ENCODE measurements at places on chromosomes 2 and 18. TPM values are rescaled to one million over a fixed set of nuclear protein-coding genes. Genes with fewer than 3 reads are reported as not detected.

LYPD1 gene
- 8.9 TPM for total RNA-seq

C2orf66 gene
- total RNA-seq: 0.20 TPM

PPP1R1C gene
- total RNA-seq: 1.1 TPM

RRM2 gene
- total RNA-seq: not detected

SF3B6 gene
- 85.2 TPM for total RNA-seq

IL36G gene
- not detected for total RNA-seq

FAM110C gene
- total RNA-seq: 10.1 TPM

DNA sequence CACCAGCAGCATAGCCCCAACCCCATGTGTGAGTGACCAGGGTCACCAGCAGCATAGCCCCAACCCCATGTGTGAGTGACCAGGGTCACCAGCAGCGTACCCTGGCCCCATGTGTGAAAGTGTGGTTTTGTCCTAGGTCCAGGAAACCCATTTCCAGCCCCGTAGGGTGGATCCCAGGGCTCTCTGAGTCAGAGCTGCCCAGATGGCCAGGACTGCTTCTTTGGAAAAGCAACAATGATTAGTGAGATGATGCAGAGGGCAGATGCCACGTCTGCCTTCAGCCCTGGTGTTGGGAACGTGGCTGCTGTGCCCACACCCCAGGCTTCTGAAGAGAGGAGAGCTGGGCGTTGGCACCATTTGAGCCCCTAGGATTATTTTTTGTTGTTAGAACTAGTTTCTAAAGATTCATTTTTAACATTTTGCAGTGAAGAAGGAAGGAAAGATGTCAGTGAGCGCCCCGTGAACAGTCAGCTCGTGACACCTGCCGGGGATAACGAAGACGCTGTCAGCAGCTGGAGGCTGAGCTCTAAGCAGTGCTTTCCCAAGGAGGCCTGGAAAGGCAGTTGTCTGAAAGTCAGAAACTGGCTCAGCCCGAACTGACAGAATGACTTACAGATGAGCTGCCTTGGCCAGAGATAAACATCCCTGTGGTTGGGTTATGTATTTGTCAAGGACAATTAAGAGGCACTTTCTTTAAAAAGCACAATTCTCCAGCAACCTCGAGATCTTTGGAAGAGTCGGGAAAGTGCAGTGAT, 32.1 kb upstream of the KCNG2 start:
- no peak for DNase-seq

DNA sequence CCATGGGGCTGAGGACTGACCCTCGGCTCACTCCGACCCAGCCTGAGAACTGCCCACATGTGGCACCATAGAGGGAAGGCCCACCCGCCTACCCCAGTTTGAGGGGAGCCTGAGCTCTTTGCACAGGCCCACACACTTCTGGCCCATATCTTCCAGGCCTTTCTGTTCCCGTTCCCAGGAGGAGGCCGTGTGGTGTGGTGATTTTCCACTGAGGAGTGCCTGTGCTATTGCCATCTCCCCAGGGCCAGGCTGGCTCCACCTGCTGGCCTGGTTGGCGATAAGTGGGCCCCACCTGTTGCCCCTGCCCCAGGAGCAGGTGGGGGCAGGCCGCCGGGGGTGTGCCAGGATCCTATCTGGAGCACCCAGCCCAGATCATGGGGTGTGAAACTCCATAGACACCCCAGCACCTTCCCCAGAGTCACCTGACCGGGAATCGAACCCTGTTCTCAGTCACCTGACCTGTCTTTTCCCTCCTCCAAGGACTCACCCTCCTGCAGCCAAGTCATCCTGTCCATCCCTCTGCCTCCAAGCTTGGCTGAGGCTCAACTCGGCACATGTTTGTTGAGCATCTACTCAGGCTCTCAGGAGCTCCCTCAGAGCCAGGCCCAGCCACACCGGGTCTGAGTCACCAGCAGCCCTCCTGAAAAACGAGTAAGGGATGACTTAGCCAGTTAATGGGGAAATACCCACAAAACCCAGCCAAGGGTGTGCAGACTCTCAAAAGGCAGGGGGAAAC, 120.1 kb downstream of the CYP26B1 start:
- no peak for DNase-seq

DNA sequence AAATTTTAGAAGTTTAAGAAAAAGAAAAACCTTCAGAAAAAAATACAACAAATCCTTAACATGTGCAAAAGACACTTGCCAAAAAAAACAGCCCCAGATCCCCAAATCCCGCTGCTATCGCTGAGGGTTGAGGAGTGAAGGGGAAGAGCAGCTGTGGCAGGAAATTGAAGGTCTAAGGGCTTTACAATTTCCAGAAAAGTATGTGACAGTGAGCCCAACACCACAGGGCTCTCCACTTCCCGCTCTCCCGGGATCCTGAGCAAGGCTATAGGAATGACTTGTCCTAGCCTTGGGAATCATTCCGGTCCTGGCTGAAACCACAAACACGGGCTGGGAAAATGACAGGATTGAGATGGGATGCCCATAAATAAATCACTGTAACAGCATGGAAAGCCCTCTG, 191.4 kb downstream of the TMEM163 start:
- no peak for DNase-seq

GRCh38 chr2:20168048-20168726, 56.7 kb downstream of the SDC1 start:
- no peak for DNase-seq

DNA sequence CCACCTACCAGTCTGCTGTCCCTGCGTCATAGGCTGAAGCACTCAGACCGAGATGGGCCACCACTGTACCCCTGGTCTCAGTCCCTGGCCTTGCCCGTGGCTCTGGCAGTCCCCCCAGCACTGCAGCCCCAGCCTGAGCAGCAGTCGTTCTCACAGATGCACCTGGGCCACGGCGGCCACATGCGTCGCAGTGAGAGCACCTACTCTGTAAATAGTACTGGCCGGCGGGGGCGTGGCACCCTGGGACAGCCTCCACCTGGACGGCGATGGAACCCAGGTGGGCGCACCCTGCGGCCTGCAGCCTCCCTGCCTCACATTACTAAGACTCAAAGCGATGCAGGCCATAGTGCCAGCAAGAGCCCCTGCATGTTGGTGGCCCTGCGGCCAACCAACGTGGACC, 198.8 kb downstream of the NAPG start:
- no peak for DNase-seq

- no peak for DNase-seq
These were observed 410.8 kb upstream of the POU3F3 start for GRCh38 chr2:104443145-104443544.

GRCh38 chr2:159711562-159712142, 654 bp upstream of the MARCHF7 start:
- DNase-seq: no peak

DNA sequence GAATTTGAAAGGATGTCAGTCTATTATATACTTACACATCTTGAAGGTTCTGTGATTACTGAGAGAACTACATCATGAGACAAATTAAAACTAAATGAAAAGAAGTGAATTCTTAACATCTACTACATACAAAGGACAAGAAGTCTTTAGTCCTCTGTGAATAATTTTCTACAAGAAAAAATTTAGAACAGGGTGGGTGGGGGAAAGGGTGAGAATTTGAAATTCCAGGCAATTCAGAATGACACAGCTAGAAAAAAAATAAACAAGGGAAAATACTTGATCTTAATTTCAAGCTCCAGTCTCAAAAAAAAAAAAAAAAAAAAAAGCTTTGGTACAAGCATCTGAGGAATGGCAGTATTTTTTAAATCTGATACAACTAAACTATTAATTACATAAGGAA, 15.5 kb downstream of the CUL3 start:
- no peak for DNase-seq

DNA sequence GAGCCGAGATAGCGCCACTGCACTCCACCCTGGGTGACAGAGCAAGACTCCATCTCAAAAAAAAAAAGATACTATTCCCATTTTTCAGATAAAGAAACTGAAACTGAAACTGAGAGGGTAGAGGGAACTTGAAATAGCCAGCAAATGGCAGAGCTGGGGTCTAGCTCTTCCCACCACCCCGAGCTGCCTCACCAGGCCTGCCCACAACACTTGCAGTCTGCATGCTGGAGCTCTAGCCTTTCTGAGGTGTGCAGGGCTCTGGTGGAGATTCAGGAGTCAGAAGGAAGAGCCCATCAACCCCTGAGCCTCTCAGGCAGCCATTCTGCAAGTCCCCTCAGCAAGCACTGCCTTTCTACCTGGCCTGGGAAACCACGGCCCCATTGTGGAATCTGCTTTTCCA, 14.3 kb downstream of the EDAR start:
- no peak for DNase-seq

- DNase-seq: no peak
These were observed 46.8 kb downstream of the IMPA2 start for GRCh38 chr18:12028040-12028628.

DNA sequence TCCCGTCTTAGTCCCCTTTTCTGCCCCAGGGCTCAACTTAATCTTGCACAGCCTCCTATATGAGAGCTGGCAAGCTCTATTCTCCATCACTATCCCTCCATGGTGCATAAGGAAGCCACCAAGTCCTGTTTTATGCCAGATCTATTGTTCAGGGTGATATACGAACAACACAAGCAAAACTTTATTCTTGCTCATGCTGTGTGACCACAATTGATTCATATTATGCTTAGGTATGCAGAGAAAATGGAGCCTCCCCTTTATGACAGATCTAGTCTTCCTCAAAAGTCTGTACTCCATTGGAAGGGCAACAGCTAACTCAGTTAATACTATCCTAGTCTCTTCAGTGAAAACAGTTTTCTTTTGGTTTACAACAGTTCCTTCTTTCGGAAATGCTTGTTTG, 94.0 kb upstream of the STON1 start:
- DNase-seq: no peak
